ENCODE measurements at places on chromosomes 2 and 18.

DNA sequence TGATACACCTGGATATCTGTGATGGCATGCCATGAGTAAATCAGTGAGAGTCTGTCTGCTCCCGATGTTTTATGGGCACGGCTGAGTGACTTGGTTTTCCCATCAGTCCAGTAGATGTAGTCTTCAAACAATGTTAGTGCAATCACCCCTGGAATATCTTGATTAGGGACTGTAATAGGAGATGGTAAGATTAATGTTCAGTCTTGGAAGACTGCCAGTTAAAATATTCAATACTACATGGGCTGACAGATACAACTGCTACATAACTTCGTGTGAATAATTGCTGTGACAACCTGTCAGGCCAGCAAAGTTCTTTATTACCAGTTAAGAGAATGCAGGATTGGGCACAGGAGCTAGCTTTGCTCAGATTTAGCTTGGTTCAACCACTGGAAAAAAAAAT is 1673.3 kb downstream of the LRP1B start:
- DNase-seq = no peak

GRCh38 chr2:31148514-31148913 is 10.3 kb upstream of the GALNT14 start:
- DNase-seq = no peak

GRCh38 chr2:2738276-2738675 is 407.2 kb upstream of the MYT1L start:
- no peak for DNase-seq

DNA sequence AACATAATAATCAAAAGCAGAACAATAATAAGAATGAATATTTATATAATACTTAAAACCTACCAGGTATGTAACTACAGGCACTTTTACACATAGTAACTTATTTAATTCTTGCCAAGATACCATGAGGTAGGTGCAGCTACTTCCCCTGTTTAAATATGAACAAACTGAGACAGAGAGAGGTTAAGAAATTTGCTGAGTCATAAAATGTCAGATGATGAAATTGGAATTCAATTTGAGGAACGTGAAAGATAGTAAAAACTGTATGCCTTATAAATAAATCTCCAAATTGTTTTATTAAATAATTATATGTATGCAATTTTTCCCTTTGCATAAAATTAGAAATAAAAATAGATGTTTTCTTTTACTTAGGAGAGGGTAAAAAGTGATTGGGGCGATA is 1103.3 kb upstream of the NRXN1 start:
- no peak for DNase-seq

DNA sequence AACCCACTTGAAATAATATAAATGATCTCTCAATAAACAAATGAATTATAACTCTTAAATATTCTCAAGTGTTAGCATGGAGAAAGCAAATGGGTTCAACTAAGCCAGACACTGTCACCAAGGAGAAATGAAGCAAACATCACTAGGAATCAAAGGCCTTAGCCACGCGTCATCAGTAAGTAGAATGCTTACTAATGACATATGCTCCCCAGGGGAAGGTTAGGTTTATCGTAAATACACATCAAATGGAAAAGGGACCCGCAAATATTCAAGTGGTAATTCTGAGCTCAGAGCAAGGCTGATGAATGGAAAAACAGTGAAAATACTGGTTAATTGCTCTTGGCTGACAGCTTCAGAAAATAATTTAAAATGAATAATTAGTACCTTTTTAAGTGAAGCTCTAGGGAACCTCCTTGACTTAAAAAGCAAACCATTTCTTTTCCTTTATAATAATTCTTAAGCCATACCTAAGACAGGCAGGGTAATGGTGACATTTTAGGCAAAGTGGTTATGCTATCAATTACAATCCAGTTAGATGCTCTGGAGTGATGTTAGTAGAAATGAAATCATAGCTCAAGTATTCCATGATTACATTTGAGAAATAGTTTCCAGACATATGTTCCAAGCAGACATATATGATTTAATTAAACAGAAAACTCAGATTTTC is 101.5 kb downstream of the ALPK2 start:
- DNase-seq = no peak

DNA sequence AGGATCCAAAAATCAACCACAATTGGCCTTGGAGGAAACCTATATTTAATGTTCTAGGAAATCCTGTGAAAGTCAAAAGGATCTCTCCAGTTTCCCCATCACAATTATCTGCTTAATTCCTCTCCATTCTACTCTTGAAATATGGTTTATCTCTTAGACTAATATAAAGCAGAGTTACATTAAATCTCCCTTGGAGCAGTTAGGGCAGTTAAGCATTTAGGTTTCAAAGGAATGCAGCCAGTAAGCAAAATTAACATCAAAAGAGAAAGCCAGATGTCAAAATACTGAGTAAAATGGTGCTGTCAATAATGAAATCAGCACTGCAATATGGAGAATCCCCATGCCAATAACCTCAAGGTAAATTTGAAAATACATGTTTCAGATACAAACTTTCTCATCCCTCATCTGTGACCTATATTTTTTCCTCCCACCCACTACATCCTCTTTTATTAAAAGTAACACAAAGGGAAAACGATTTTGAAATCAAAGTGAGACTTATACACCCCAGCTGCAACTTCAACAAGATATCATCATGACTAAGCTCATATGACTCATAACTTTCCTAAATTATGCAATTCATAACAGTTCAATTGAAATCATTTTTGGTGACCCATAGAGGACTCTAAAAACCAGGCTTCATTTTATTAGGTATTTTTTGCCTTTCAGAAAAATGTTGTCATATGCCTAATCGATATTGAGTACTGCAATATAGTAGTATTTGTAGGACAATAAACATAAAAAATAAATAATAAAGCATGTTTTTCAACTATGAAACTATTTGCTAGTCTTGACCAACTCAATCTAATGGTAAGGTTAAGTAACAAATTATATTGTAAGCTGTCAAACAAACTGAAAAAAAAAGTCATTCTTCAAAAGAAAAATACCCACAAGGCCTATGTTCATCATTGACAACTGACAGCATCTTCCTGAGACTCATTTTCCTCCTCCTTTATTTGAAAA is 3.1 kb downstream of the ADAM17 start:
- no peak for DNase-seq

DNA sequence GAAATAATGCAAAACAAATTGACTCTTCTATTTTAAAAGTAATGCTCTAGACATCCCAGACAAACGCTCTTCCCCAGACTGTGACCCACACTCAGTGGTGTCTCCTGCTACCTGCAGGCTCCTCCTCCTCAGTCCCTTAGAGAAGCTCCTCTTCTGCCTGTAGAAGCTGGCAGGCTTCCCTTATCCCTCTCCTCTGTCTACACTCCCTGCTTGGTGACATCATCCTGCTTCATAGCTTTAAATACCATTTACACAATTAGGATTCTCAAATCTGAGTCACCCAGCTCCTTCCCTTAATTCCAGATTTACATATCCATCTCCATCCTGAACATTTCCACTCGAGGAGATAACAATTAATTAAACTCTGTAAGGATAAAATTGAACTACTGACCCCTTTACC is 167.9 kb downstream of the FBXO15 start:
- no peak for DNase-seq

GRCh38 chr2:43238813-43239212 is 12.4 kb upstream of the ZFP36L2 start:
- DNase-seq = no peak

DNA sequence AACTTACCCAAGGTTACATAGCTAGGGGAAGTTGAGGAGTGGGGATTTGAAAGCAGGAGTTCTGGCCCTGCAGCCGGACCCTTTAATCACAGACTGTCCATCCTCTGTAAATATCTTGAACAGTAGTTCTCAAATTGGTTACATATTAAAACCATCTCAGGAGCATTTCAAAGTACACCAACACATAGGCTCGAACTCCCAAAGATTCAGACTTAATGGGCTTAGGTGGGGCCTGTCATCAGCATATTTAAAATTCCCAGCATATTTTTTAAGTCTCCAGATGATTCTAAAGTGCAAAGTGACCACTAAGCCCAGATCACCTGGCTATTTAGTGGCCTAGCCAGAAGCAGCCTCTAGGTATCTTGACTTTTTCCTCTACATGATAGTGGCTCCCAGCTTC is 192.2 kb downstream of the ZNF385B start:
- DNase-seq = no peak

GRCh38 chr2:40466332-40466906 is 14.5 kb upstream of the SLC8A1 start:
- no peak for DNase-seq

DNA sequence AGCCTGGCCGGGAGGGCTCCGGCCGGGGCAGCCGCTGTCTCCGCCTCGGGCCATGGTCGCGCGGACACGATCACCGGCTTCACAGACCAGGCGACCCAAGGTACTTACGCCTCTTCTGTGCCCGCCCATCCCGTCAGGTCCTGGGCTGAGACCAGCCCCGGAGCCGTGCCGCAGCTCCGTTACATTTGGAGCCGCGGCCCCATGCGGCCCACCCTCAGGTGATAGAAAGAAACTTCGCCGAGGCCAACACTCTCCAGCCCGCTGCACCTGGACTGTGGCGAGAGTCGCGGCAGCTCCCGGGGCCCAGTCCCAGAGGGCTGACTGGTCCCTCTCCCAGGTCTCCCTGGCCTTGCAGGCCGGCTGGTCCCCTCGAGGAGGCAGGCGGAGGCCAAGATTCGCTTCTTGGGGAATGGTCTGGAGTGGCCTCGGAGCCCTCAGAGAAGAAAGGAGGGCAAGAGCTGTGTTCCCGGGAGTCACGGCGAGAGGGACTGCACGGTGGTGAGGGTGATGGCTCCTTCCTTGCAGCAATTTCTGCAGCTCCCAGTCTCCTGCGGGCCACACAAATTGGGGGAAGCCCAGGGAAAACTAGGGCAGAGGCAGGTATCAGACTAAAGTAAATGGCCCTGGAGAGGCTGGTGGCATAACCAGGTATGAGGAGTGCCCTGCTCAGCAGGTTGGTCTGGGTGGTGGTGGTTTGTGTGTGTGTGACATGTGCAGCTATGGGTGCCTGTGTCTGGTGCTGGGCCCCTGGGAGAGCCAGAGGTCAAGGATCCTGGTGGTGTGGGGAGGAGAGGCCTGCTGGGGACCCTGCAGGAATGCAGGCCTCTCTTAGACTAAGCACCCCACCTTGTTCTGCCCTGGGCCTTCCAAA is 822 bp downstream of the GDF7 start:
- DNase-seq = peak; percentile 40

- DNase-seq = no peak
Measured at GRCh38 chr2:230453006-230453405, 37.0 kb downstream of the SP100 start.

DNA sequence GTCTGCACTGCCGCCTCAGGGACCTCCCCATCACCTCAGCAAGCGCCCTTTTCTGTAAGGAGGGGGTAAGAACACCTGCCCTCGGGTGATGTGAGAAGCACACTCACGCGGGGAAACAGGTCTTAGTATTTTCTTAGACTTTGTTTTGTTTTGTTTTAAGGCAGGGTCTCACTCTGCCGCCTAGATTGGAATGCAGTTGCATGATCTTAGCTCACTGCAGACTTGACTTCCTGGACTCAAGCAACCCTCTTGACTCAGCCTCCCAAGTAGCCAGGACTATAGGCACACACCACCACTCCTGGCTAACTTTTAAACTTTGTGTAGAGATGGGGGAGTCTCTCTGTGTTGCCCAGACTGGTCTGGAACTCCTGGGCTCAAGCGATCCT is 37.1 kb downstream of the RAMP1 start:
- DNase-seq = no peak

- DNase-seq = no peak
Measured at GRCh38 chr18:35141567-35142274, 99.1 kb upstream of the ZNF397 start.

- DNase-seq = no peak
Measured at GRCh38 chr2:238381341-238382115, 45.2 kb upstream of the ASB1 start.

GRCh38 chr18:6054256-6054842 is 159.0 kb upstream of the TMEM200C start:
- DNase-seq = peak; percentile 25

DNA sequence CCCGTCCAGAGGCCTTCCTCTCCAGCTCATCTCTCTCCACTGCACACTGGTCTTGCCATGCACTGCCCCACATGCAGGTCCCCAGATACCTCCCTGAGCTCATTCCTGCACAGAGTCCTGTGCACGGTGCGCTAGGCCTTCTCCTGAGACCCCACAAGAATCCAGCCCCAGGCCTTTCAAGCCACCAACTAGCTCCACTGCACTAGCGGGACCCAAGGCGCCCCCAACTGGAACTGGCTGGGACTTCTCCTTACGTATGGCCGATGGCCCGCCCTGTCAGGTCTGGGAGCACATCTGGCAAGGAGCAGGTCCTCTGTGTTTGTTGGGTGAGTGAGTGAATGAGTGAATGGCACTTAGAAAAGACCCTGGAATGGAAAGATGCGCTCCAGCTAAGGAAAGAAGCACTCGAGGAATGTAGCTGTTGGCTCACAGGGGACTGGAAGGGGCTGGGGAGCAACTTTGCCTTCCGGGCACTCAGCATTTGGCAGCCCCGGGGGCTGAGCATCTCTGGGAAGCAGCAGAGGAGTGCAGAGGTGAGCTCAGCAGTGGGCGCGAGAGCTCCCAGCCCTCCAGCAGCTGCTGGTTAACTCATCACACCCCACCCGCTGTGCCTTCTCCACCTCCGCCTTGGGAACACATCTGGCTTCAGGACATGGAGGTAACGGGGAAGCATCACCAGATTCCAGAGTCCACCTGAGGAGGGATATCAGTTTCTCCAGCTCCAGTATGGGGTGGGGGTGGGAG is 223.1 kb downstream of the GLI2 start:
- DNase-seq = peak; percentile 74

DNA sequence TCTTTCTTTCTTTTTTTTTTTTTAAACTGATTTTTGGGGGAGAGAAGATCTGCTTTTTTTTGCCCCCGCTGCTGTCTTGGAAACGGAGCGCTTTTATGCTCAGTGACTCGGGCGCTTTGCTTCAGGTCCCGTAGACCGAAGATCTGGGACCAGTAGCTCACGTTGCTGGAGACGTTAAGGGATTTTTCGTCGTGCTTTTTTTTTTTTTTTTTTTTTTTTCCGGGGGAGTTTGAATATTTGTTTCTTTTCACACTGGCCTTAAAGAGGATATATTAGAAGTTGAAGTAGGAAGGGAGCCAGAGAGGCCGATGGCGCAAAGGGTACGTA is 587 bp downstream of the MEIS1 start:
- peak; percentile 45 for DNase-seq

GRCh38 chr2:201151127-201151981 is 31.6 kb upstream of the CASP10 start:
- DNase-seq = no peak

All from ELF-1 (cell line).